Activated CD4-positive, alpha-beta T cell treated with anti-CD3 and anti-CD28 coated beads for 24 hours (primary cell): ENCODE measurements at places on chromosomes 2 and 18.

GRCh38 chr2:241767464-241768250, 9.0 kb upstream of the GAL3ST2 start:
- no peak for DNase-seq

DNA sequence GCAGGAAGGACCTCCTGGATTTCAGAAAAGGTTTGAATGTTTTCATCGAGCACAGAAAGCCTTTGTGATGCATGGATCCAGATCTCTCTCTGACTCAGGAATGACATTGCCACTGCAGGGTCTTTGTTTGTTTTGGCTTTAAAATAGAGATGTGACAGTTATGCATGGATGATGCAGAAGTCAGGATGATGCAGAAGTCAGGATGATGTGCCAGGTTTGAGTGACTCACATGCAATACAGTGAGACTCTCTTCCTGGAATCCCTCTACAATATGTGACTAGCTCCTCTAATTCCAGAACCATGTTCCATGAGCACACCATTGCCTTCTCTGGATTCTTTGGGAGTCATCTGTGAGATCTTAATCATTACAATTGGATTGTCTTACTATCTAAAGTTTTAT, 177.9 kb upstream of the RAB6C start:
- DNase-seq: no peak

DNA sequence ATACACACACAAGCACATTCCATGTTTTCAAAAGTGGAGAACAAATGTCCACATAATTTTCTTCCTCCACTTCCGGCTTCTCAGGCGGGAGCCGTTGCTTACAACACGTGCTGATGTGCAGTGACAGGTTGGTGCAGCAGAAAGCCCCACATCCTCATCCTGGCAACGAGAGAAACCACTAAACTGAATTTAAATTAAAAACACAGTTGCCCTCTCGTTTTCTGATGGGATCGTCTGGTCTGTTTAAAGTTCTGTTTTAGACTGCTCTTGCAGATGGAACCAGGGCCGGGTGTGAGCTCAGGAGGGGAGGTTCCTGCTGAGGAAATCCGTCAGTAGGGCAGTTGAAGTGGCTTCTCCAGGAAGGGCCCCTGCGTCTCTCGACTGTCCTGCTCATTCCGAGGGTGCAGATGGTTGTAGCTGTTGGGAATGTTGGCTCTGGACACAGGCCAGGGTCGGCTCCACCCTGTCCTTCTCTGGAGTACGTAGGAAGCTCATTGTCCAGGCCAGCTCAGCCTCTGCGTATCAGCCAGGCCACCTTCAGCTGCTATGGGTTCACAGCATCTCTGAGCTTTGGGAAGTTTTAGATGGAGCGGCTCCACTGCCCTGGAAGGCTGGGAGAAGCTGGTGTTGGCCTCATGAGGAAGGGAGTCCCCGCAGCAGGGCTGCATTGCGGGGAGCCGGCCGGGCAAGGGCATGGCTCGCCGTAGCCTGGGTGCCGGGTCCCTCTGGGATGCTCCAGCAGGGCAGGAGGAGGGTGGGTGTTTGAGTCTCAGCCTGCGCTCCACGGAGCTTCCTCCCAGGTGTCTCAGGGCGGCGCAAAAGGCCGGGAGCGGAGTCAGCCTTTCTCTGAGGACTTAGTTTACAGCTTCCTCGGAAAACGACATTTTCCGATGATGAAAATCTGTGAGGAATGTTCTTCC, 58.3 kb downstream of the NFATC1 start:
- DNase-seq: no peak

GRCh38 chr2:55809875-55810621, 113.5 kb downstream of the EFEMP1 start:
- DNase-seq: no peak

GRCh38 chr2:64203131-64203857, 59.1 kb upstream of the PELI1 start:
- no peak for DNase-seq

DNA sequence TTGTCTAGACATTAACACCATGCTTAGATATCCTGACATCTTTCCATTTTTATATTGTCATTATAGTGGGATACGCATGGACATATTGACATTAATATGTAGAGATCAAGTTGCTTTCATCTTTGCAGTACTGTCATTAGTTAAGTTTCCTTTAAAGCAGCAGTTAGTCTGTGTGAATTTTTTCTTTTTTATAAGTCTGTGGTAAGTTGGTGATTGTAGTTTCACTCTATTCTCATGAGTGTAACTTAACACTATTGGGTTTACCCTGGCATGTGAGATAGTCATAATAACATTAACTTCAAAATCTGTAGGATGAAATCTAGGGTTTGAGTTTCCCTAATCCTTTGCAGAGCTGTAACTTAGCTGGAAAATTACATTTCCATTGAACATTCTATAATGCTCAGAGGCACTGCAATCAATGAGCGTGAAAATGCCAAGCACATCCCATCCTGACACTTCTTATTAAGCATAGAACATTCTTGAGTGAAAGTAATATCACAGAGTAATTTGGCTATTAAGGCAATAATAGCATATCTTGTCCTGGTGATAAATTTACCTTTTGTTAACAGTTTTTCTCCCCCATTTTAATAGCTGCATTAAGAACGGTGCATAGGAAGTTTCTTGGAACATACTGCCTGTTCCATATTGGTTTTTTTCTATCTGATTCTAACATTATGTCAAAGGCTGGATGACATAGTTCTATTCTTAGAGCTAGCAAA, 47.5 kb upstream of the DARS1 start:
- DNase-seq: no peak

DNA sequence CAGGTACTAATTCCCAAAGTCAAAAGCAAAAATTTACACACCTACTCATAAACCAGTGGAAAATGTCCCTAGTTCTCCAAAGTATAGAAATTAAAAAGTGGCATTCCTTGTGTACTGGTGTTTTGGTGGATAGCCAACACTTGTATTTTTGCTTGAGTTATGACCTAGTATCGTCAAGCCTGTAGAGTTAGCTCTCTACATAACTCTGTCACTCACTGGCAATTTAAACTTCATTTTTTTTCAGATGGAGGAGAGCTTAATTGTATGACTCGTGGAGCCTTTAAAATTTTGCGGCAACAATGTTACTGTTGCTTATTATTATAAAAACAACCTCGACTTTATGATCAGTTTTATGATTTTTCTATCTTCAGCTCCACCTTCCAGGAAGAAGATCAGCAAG, 58.7 kb downstream of the ITGB6 start:
- DNase-seq: no peak

DNA sequence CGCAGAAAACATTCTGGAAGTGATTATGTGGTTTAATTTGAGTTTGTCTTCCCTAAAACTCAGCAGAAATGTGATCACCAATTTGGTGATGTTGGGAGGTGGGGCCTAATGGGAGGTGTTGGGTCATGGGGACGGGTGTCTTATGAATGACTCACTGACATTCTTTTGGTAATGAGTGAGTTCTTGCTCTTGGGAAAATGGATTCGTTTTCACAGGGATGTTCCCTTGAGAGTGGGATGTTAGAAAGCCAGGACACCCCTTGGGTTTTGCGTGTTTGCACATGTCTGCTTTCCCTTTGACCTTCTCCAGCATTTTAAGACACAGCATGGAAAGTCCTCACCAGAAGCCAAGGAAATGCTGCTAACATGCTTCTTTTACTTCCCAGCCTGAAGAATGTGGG, 321.5 kb upstream of the NT5C1B start:
- DNase-seq: no peak

GRCh38 chr2:133603109-133603508, 34.8 kb upstream of the NCKAP5 start:
- no peak for DNase-seq

DNA sequence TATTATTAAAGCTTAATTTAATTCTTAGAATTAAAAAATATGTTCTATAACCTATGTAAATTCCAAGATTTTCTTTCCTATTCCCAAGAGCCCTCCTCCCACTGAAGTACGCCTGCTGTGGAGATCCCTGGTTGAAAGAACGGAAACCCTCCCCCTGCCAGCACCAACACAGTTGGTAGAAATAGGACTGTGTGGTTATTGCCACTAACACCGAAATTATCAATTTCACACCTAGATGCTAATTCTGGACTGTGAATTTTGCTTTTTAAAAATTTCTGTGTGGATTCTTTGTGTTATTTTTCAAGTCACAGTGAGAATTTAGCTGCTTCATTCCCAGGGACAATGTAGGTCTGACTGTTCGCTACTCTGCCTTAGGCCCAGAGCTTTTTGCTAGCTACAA, 305.8 kb upstream of the HNMT start:
- DNase-seq: no peak

- DNase-seq: no peak
These were observed 371.5 kb downstream of the LNPK start for GRCh38 chr2:175630280-175631244.

- no peak for DNase-seq
These were observed 613.9 kb downstream of the IRS1 start for GRCh38 chr2:226185616-226186211.

DNA sequence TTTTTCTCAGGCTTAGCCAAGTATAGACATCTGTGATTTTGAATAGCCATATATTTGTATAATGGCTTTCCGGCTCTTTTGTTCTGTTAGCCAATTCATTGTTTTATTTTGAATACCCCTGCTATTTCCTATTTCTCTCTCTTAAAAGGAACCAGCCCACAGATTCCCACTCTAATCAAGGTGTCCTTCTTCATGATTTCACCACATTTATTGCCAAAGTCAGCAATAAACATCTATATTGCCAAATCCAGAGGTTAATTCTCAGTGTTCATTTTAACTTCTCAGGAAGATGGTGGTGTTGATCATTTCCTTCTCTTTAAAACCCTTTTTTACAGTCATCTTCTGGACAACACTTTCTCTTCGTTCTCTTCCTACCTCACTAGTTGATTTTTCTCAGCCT, 13.1 kb upstream of the ITPRID2 start:
- no peak for DNase-seq

DNA sequence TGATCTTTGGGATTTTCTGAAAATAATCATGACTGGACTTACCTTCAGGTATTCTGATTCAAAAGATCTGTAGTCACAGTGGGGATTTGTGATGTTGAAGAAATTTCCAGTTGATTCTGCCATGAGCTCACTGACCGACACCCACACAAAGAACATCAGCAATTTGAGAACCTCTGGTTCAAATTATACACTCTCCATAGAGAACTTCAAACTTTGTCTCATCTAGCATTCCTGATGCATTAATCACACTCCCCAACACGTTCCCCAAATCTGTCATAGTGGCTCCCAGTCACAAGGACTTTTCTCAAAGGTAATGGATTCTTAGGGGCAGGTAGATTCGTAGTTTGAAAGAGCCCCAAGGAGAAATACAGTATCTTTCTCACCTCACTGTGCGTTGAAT, 584.3 kb downstream of the FBXO15 start:
- no peak for DNase-seq

- DNase-seq: no peak
These were observed 68.4 kb upstream of the POMC start for GRCh38 chr2:25236736-25237135.

DNA sequence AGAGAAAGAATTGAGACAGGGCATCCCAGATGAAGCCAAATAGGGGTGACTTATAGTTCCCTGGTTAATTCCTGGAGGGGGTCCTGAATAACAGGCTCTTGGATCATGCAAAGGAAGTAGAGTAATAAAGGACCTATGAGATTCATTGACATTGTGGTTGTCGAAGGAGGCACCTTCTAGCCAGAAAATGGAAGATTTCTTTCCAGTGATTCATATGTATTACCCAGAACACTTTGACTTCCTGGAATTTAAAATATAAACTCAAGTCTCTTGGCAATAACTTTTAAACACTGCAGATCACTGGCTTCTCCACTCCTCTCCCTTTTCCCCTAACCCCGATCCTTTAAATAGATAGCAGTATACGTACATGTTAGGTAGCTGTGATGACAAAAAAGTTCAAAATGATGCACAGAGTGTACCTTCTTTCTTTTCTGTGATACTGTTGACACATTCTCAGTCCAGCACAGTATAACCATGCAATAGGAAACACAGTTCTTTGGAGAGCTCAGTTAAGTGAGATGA, 211.8 kb downstream of the LTBP1 start:
- DNase-seq: no peak

DNA sequence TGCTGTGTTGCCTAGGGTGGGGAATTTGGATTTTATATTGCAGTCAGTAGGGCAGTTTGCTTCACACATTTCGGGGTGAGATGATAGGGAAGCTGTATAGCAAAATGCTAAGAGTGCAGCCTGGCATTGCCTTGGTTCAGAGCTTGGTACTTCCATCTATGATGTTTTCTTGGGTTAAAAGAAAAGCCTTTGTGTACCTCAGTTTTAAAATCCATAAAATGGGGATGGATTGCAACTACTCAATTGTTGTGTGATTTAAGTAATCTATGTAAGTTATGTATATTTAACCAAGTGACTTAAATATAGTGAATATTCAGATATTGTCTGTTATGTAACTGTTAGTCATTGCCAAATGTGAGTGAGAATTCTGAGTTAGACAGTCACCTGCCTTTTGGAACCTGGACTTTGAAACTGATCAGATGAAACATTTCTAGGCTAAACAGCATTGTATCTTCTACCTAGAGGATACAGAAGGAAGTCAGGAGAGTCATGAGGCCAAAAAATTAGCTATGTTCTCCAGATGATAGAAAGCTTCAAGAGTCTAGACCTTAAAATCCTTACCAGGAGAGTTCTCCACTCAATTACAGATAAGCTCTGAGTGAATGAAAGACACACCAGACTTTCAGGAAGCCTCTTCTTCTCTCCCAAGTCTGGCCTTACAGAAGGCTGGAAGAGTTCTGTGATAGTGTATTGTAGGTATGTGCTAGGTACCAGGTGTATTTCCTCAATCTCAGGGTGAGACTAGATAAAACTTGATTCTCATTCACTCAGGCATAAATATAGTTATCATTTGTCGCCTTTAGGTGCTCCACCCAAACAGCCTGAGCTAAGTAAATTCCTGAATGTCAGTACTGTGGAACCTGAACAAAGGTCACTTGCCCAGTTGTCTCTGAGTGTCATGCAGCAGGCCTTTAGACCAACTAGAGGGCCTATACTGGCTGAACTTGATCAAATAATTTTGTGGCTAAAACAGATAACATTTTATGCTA, 7.5 kb downstream of the RIOK3 start:
- no peak for DNase-seq

DNA sequence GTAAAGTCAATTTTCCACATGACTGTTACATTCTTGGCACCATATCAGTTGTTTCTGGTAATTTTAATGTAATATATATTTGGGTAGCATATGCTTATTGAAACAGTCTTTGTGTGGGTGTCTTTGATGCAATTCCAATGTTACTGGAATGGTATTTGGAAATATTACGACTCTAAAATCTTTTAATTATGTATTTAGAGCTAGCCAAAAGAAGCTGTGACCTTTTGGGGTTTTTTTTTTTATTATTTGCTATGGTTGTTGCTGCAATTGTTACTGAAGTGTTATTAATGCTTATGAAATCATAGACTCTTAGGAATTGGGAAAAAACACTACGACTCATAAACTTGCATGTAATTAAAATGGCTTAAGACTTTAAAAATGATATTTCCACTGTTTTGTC, 95.9 kb downstream of the AOX1 start:
- DNase-seq: no peak
